ENCODE measurements at places on chromosomes 12 and 14.
A peak's percentile ranks its signal among the peaks of the same experiment; 100 is the strongest.

GRCh38 chr12:2284857-2285256 lies 232.1 kb downstream of the CACNA1C start:
- no peak for DNase-seq

GRCh38 chr12:47822401-47822800 lies 2.7 kb upstream of the HDAC7 start:
- DNase-seq = no peak

GRCh38 chr14:47269756-47270492 lies 405.5 kb downstream of the MDGA2 start:
- DNase-seq = no peak

DNA sequence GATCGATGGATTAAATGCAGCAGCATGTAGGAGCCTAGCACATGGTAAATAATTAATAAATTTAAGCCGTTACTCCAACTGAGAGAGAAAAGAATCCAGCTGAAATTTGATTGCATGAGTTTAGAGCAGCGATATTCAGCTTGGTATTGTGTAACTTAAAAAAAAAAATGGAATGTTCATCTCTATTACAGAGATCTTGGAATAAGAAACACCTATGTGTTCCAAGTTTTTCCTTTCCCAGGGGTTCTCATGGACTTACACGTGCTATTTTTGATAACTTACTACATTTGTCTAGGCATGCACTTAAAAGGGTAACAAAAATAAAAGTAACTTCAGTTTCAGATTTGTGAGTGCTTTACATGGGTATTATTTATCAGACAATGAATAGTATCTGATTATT lies 122.8 kb downstream of the RASSF9 start:
- DNase-seq = no peak

DNA sequence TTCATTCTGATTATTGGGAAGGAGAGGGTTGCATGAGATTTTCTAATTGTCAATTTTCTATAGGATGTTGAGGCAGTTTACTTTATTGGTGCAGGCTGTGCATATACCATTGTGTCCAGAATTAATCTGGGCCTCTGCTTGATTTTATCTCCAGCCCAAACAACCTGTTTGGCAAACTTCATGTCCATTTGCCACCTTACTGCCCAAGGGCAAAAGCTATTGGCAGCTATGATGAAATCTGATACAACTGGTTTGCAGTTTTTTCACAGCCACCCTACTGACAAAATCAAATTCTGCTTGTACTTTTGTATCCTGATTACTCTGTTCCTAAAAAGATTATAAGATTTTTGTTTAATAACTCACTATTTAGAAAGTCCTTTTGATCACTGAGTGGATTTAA lies 789.2 kb upstream of the FBXO33 start:
- DNase-seq = no peak

GRCh38 chr14:65012353-65012752 lies 25.7 kb downstream of the FNTB start:
- DNase-seq = no peak

- no peak for DNase-seq
Observed at GRCh38 chr14:31913370-31913769, 163.7 kb upstream of the ARHGAP5 start.

- DNase-seq = no peak
Observed at GRCh38 chr14:101328412-101329028, 232.8 kb upstream of the DIO3 start.

GRCh38 chr12:56766535-56766934 lies 3.4 kb downstream of the HSD17B6 start:
- DNase-seq = no peak

DNA sequence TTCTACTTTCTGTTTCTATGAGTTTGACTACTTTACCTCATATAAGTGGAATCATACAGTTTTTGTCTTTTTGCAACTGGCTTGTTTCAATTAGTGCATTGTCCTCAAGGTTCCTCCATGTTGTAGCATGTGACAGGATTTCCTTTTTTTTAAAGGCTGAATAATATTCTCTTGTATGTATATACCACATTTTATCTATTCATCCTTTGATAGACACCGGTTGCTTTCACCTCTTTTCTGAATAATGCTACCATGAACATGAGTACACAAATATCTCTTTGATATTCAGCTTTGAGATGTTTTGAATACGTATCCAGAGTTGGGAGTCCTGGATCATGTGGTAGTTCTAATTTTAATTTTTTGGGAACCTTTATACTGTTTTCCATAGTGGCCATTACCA lies 65.4 kb downstream of the SPATS2 start:
- DNase-seq = no peak

DNA sequence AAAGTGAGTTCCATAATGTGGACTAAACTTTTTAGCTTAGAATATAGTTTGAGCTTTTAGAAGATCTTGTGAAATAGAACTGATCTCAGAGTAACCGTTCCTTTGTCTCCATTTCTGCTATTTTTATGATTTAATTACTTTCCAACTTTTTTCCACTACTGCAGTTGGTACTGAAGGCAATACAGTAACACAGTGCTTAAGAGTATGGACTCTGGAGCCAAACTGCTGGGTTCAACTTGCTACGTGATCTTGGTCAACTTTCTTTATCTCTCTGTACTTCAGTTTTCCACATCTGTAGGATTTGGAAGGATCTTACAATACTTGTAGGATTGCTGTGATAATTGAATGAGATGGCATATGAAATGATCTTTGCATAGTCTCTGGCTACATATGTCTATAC lies 40.9 kb downstream of the ATXN7L3B start:
- no peak for DNase-seq

- no peak for DNase-seq
Observed at GRCh38 chr12:30301291-30301690, 394.4 kb downstream of the IPO8 start.

DNA sequence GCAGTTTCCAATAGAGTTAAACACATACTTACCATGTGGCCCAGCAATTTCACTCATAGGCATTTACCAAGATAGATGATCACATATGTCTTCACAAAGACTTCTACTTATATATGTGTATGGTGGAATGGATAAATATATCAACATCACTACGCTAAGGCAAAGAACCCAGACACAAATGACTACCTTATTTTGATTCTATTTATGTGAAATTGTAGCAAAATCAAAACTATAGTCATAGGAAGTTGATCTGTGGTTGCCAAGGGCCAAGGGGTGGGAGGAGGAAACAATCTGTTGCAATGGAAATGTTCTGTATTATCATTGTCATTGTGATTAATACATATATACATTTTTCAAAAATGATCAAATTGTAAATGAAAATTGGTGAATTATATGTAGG lies 47.7 kb upstream of the ANP32D start:
- no peak for DNase-seq

- DNase-seq = peak; percentile 90
Observed at GRCh38 chr12:49336645-49337584, at the start of gene C1QL4. C1QL4 (minus strand) TSS chr12:49337188; CDS start chr12:49336477, 711 bp downstream.

- no peak for DNase-seq
Observed at GRCh38 chr14:94689218-94689984, 77.2 kb downstream of the SERPINA3 start.

DNA sequence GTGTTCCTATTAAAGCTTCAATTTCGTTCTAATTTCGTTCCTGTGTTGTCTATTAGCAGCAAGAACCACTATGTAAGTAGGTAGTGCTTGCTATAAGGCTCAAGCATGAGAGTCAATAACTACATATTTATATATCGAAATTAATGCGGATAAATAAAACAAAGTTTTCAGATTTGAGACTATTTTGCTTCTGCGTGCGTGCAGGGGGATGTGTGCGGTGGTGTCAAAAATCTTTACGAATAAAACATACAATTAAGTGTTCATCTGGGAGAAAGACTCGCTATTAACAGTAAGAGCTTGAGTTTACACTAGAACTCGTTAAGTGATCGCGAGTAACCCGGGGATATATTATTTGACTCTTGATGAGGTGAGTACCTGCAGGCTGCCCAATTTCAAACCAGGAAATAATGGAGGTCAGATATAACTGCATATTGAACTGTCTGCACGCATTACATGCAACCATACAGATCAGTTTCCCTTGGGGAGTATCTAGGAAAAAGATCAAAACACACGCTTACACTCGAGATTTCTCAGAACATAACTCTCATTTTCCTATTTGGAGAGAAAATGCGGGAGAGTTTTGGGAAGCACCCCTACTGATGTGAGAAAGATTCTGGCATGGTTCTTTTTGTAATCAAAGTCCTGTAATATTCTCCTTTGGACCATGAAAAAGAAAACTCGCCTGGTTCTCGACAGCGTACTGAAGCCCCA lies 813 bp downstream of the TWF1 start:
- no peak for DNase-seq

Data from stimulated activated CD4-positive, alpha-beta T cell treated with anti-CD3 and anti-CD28 coated beads, TNF-alpha, amount 100 ng/mL, for 1 hour (primary cell).